OCI-LY7 (cell line): ENCODE measurements at places on chromosomes 3 and 15. TPM values are rescaled to one million over a fixed set of nuclear protein-coding genes. Genes with fewer than 3 reads are reported as not detected.
A peak's percentile ranks its signal among the peaks of the same experiment; 100 is the strongest.

DNA sequence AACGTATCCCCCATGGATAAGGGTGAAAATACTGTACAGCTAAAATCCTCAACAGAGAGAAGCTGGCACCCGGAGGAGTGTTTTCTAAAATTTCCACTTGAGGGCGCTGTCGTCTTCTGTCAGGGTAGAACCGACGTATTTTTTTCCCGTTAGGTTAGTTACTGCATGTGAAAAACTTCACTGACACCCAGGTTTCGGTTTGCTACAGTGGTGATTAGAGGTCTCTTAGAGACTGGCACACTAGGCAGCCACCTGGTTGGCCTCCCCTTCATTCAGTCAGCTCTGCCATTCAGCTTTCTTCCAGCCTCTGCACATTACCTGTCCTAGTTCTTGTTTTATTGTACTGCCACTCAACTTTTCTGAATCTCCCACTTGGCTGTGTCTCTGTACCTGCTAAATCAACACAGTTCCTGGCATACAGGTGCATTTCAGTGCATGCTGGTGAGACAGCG, 18.4 kb downstream of the CCK start:
- DNase-seq = peak; percentile 76

- DNase-seq = no peak
These were observed 391.4 kb upstream of the DPH6 start for GRCh38 chr15:35937380-35937779.

GRCh38 chr3:25495726-25496253, 67.7 kb downstream of the RARB start:
- no peak for DNase-seq

GRCh38 chr3:178494386-178494785, 41.9 kb upstream of the KCNMB2 start:
- no peak for DNase-seq

- DNase-seq = no peak
These were observed 12.4 kb downstream of the ZNF710 start for GRCh38 chr15:90013503-90013937.

The CSPG5 gene
- total RNA-seq = 0.13 and 0.22 TPM in 2 replicates

GRCh38 chr3:130457671-130458070, 59.3 kb upstream of the COL6A6 start:
- DNase-seq = no peak

The HESX1 gene
- total RNA-seq = 4.7 and 6.0 TPM in 2 replicates

DNA sequence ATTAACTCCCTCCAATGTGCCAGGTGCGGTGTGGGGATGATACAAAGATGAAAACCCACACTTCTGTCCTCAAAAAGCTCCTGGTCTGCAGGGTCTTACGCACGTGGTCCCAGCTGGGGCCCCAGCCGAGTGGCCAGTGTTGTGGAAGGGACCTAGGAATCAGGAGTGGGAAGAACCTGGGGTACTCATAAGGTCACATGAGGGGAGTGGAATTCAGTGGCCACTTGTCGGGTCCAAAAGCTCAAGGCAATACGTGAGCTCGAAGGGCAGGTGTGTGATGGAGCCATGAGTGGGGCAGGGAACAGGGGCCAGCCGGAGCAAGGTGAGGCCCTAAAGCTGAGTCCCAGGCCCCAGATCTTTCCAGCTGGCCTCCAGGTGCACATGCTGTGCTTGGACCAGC, 260.0 kb upstream of the LYSMD4 start:
- DNase-seq = no peak

DNA sequence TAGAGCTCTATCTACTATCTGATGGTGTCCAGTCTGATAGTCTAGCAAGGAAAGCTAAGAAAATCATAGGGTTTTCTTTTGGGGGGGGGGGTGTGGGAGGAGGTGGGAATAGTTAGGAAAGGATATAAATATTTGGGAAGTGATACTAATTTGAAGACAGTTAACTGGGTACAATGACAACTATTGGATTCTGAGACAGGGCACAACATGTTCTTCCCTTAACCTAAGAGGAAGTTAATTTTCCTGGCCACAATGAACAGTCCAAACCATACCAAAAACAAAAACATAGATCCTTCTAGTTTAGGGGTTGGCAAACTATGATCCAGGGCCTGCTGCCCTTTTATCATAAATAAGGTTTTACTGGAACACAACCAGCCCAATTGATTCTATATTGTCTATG, 10.0 kb upstream of the HCLS1 start:
- DNase-seq = no peak

DNA sequence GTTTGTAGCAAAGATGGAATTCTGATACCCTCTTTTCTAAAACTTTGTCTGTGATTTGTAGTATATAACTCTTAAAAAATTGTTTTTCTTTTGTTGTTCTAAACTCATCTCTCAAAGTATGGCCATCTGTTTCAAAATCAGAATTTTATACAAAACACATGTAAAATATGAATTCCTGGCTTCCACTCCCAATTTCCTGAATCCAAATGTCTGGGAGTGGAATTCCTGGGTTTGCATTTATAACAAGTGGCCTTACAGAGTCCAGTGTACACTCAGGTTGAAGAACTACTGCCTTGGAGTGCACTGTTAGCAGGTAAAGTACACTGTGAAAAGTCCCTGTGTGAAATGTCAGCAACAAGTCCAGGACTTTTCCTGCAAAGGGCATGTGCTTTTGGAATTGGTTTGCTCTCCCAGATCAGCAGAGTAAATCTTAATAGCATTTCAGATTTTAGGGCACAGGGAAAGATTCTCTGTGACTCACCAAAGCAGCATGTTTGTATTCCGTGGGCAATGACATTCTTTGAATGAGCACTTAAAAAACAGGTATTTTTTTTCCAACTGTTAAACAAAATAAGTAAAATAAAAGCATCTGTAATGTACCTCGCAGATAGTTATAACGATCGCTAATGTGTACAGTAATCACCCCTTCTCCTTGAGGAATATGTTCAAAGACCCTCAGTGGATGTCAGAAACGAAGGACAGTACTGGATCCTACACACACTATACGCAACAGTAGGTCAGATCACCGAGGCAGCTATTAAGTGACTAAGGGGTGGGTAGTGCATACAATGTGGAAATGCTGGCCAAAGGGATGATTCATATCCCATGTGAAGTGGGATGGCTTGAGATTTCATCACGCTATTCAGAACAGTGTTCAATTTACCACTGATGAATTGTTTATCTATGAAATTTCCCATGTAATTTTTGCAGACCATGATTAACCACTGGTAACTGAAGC, 2.0 kb upstream of the CLDN16 start:
- no peak for DNase-seq

The ITPR1 gene
- total RNA-seq = 104 and 133 TPM in 2 replicates

GRCh38 chr15:26691249-26691648, 81.6 kb downstream of the GABRB3 start:
- no peak for DNase-seq

GRCh38 chr3:15279671-15280402, 52.5 kb downstream of the SH3BP5 start:
- DNase-seq = no peak

- no peak for DNase-seq
These were observed 123.8 kb upstream of the C15orf61 start for GRCh38 chr15:67397139-67397538.

The TM4SF18 gene
- total RNA-seq = not detected in 2 replicates

DNA sequence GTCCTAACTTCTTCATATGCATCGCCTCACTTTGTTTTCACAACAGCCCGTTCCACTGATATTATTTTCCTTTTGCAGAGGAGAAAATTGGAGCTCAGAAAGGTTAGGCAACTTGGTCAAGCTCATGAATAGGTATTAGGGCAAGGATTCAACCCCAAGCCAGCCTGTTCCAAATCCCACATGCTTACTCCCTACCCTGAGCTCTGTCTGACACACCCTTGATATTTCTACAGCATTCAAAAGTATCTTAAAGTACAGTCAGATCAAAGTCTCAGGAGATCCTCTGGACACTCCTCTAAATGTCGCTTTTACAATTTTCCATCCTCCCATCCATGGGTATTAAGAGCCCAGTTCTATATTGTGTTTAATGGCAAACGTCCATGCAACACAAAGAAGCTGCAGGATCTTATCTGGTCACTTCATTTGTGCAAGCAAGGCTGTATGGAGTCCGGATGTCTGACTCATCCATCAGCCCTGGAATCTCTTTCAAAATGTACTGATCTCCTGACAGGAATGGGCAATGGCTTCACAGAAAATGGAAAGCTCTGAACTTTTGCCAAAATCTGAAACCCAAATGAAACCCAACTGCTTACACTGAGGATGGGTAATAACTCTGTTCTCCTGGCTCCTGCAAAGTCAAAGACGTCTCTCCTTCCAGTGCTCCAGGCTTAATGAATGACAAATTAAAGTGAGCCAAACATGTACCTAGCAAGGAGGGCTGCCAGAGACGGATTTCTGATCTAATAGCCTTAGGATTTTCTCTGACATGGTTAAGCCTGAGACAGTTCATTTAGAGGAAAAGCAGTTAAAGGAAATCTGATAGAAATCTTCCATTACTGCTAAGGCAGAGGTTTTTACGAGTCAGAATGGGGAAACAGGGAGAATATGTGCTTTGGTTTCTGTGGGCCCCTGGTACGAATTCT, 230.9 kb upstream of the RORA start:
- no peak for DNase-seq

- DNase-seq = no peak
These were observed at the start of gene TUSC7 for GRCh38 chr3:116709479-116709878. TUSC7 (plus strand) TSS chr3:116709779.

The TMEM207 gene
- not detected in 2 replicates for total RNA-seq

GRCh38 chr3:13111873-13112520, 38.8 kb upstream of the IQSEC1 start:
- DNase-seq = no peak

The MST1R gene
- total RNA-seq = 0.17 and 0.38 TPM in 2 replicates

DNA sequence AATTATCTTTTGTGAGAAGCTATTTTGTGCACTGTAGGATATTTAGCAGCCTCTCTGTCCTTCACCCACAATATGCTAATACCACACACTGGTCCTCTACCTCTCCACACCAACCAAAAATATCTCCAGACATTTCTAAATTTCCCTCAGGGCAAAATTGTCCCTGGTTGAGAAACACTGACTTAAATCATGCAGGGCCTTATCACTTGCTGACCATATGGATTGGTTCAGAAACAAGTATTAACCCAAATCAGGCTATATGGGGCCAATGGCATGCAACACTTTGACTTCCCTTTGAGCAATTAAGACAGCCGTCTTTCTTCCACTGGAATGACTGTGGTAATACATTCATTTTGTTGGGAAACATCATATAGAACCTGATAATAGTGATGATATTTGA, 251.1 kb downstream of the CNTN3 start:
- DNase-seq = no peak

The ADGRG7 gene
- total RNA-seq = not detected in 2 replicates

The ATP8B4 gene
- not detected in 2 replicates for total RNA-seq

DNA sequence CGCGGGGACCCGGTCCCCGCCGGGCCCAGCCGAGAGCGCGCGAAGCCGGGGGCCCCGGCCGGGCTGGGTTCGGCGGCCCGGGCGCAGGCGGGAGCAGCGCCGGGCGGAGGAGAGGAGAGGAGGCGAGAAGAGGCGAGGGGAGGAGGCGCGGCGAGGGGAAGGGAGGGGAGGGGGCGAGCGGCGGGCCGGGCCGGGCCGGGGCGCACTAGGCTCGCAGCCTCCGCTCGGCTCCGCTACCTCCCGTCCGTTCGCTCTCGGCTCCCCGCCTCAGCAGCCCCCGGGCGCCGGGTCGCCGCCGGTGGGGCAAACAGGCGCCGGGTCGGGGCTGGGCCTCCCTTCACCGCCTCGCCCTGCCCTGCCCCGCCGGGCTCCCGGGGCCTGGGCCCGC, 351 bp downstream of the INSYN1 start:
- no peak for DNase-seq

DNA sequence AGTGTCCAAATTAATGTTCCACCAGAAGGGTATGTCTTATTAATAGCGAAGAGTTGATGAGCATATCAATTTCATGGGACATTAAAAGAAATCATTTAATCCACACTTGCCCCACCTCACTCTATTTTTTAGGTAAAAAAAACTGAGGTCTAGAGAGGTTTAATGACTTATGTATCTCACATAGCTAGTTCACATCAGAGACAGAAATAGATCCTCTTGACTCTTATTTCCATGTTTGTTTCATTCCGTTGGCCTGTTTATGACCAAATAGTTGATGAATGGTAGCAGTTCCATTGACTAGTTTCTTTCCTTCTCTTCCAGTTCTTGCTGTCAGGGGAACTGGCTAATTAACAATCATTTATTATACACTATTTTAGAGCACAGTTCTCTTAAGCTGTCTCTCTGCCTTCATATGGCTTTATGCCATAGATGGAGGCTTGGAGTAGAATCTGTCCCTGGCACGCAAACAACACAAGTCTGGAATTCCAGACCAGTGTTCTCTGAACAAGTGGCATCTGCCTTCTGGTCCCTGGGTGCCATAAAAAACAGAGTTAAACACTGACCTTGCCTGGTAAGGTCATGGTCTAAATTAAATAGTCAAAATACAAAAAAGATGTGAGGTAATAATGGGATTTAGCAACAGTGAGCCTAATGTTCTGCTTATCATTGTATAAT, 220.0 kb upstream of the CGNL1 start:
- DNase-seq = no peak

- no peak for DNase-seq
These were observed 283.5 kb upstream of the PDZRN3 start for GRCh38 chr3:73908218-73908617.

DNA sequence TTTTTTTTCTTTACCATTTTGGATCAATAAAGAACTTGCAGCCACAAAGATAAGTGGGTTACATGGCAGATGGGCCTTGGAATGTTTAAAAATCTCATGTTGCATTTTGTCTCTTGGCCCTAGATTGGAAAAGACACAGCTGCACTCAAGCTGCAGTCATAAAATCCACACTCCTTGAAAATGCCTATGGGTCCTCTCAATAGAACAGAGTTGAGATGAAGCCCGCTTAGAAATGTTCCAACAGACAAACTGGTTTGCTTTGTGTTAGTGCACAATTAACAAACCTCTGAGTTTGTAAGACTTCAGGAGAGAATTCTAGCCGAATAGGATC, 401.2 kb upstream of the CDIN1 start:
- no peak for DNase-seq

- DNase-seq = no peak
These were observed 146.0 kb downstream of the MYO9A start for GRCh38 chr15:71971905-71972304.

The UROC1 gene
- total RNA-seq = not detected in 2 replicates

The ZNF80 gene
- not detected in 2 replicates for total RNA-seq

The CADPS gene
- 68.6 and 79.5 TPM in 2 replicates for total RNA-seq

DNA sequence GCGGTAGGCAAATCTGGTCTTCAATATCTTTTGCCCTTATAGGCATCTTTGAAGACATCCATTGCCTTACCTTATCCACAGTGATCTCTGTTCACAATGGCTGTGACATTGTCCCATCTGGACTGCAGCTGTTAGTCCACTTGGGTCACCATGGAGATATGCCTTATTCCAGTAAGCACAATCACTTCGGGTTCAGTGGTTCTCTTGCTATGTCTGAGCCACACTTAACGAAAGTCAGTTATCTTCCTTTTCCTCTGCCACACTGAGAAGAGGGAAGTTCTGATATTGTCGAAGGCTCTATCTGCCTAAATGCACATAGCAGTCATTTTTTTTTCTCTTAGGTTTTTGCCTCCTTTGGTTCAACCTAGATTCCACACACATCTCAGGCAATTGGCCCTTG, 119.0 kb upstream of the SATB1 start:
- no peak for DNase-seq
